ENCODE measurements at places on chromosomes 5 and 9. TPM values are rescaled to one million over a fixed set of nuclear protein-coding genes. Genes with fewer than 3 reads are reported as not detected.

Gene GTF3C5
- 41.7 TPM for total RNA-seq

Gene SNCB
- total RNA-seq, result not detected

Gene PLAC8L1
- not detected for total RNA-seq

Gene ABLIM3
- total RNA-seq, result 31.9 TPM

- no peak for DNase-seq
Observed at GRCh38 chr5:157454273-157454672, 5.7 kb upstream of the NIPAL4 start.

- no peak for DNase-seq
Observed at GRCh38 chr5:97838214-97838613, 655.2 kb upstream of the RIOK2 start.

- no peak for DNase-seq
Observed at GRCh38 chr5:143148771-143149170, 254.7 kb downstream of the NR3C1 start.

GRCh38 chr5:142981886-142982820, 212.0 kb downstream of the ARHGAP26 start:
- peak; percentile 87 for DNase-seq

DNA sequence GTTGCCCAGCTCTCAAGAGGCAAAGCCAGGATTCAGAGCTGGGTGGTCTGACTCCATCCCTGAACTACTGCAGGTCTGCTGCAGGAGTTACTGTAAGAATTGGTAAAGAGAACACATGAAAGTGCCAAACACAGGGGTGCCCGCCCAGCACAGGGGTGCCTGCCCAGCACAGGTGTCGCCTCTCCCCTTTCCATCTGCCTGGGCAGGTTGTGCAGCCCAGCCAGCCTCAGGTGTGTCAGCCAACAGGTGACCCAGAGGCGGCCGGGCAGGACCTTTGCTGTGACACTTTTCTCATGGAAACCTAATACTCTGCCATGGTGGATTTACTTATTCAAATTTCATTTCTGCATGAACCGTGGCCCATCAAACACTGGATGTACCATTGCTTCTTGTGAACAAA, 289.7 kb upstream of the IRX4 start:
- no peak for DNase-seq

- no peak for DNase-seq
Observed at GRCh38 chr5:17021602-17021932, 85.5 kb upstream of the MYO10 start.

- no peak for DNase-seq
Observed at GRCh38 chr9:89149726-89150125, 28.9 kb downstream of the SHC3 start.

DNA sequence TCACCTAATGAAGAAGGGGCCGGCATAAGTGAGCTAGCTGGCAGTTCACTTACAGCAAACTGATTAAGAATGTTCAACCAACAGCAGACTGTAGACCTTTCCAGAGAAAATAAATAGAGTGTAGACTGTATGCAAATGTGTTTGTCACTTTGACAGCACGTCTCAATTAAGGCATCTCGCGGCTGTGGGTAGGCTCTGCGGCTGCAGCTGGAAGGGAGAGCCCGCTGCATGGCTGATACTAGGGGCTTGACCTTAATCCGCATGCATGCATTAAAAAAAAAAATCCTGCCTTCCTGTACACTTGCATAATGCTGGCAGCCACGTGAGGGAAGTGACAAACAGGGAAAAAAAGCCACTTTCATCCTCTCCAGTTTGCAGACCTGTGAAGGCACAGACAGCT, 82.3 kb downstream of the CRB2 start:
- DNase-seq, result peak; percentile 22

DNA sequence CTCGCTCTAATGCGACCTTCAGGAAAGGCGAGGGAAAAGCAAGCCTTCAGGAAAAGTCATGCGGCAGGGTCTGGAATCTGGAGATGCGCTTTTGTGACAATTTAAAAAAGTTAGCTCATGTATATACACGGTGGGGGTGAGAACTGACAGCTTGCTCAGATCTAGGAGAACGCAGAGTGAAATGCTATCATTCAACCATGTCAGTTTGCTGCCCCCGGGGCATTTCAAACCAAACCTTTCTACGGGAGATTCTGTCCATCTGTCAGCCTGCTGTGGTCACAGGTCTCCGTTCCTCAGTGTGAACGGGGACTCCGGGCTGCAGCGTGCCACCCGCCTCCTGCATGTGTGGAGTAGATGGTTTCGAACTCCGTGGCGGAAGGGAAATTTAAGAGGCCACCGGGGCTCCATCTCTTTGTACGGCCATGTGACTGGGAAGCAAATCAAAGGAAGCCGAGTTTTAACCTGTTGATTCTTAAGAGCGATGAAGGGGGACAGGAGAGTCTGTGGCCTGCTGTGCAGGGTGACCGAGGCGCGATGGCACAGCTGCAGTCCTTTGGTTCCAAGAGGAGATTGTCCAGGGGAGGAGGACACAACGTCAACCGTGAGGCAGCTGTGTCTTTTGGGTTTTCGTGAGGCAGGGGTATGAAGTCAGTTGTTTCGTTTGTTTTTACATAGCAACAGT, 45.9 kb downstream of the OTULIN start:
- no peak for DNase-seq

- DNase-seq, result peak; percentile 38
Observed at GRCh38 chr5:6747103-6747502, 33.9 kb downstream of the TENT4A start.

- DNase-seq, result no peak
Observed at GRCh38 chr5:124724357-124725039, 21.9 kb downstream of the ZNF608 start.

GRCh38 chr5:114948363-114948762, 221.3 kb downstream of the TRIM36 start:
- no peak for DNase-seq

DNA sequence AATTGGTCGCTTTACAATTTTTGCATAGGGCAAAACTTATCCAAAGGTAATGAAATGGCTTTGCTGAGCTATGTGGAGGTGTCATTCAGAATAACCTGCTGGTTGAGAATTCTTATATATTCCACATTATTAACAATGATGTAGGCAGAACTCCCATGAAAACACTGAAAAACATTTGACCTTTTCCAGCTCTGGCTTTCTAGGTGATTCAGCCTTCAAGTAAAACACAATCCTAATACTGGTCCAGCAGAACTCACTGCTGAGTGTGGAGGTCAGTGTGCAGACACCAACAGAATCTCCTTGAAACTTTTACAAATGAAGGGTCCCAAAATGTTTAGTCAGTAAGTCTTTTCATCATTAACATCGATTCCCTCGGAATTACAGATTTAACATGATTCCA, 162.0 kb upstream of the EFNA5 start:
- DNase-seq, result no peak

GRCh38 chr5:68191083-68191791, 24.3 kb upstream of the PIK3R1 start:
- no peak for DNase-seq

- no peak for DNase-seq
Observed at GRCh38 chr5:135539430-135540005, 3.8 kb upstream of the NEUROG1 start.

GRCh38 chr5:35248843-35249780, 18.8 kb upstream of the PRLR start:
- DNase-seq, result no peak

GRCh38 chr9:75228893-75229292, 140.6 kb downstream of the OSTF1 start:
- DNase-seq, result no peak

DNA sequence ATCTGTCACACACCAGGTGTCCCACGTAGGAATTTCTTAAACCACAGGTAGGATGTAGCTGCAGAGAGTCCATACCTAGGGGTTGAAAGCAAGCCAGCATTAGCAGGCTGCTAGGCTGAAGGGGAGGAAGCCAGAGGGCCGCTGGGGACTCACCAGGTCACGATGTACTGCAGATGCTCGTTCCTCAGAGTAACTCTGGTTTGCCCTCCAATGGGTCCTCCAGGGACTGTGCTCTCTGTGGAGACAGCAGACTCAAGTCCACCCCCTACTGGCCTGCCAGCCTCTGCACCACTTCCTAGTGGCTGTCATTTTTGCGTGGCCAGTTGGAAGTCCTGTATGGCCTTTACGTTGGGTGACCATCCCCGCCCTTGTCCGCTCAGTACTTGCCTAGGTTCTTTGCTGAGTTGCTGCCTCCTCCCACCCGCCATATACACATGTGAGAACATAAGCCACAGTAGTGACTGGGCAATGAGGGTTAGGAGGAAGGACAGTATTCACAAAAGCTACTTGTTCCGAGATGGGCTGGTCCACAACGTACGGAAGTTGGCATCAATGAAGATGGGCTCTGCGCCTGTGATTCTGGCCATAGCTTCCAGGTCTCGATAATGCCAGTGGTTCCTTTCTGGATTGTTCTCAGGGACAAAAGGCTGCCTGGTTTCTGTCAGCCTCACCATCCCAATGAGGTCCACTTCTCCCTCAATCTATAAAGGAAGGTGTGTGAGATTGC, 4.1 kb downstream of the RPL7A start:
- no peak for DNase-seq

DNA sequence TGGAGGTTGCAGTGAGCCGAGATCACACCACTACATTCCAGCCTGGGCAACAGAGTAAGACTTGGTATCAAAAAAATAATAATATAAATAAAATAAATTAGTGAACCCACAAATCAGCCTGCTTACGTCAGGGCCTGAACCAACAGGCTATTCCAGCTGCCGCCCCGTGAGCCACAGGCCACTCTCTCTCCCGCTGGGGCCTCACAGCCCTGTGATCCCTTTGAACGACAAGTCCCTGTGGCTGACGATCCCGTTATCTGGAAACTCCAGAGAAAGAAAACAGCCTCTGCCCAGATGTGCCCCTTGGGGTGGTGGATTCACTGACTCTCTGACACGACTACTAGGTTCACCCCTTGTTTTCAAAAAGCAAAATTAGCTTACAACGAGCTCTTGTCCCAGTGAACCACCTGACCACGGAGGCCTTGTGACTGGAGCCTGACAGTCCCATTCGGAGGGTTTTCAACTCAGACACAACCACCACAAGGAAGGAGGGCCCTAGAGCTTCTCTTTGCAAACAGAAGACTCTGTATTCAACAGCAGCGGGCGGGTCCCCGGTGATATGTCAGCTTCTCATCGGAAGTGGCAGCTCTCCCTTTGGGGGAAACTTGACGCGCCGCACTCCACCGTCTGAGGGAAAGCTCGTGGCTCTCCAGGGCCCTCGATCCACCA, 4.4 kb upstream of the DIPK1B start:
- no peak for DNase-seq

GRCh38 chr5:58854441-58854840, 271.6 kb downstream of the RAB3C start:
- no peak for DNase-seq

Data from upper lobe of right lung (tissue), 1 donor.